ENCODE measurements at places on chromosomes 4 and X.
A peak's percentile ranks its signal among the peaks of the same experiment; 100 is the strongest.

- no peak overlapping the region for H3K27ac ChIP-seq
- H3K36me3 ChIP-seq: no peaks in the 10 kb centered on the region
- H3K4me3 ChIP-seq: no peak overlapping the region
- peaks cover 46% of the 10 kb centered on the region for H3K27me3 ChIP-seq
Observed at GRCh38 chr4:184978211-184978610, 40.1 kb upstream of the HELT start.

DNA sequence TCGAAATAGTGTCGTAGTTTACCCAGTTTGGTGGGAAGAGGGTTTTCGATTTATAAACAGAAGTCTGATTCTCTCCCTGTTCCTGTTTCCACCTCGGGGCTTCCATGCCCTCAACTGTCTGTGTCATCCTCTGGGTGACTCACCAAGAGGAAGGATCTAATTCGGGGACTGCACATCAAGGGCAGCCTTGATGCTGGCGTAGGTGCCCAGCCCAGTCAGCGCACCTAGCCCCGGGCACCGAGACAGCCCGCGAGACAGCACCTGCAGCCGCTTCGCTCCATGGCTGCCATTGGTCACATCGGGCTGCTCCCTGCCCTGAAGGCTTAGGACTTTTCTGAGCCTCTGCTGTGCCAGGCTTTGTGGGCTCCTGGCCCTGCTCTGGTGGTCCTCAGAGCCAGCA, 7.7 kb downstream of the ABCD1 start:
- H3K36me3 ChIP-seq: peaks cover 4% of the 10 kb centered on the region
- DNase-seq: no peak

DNA sequence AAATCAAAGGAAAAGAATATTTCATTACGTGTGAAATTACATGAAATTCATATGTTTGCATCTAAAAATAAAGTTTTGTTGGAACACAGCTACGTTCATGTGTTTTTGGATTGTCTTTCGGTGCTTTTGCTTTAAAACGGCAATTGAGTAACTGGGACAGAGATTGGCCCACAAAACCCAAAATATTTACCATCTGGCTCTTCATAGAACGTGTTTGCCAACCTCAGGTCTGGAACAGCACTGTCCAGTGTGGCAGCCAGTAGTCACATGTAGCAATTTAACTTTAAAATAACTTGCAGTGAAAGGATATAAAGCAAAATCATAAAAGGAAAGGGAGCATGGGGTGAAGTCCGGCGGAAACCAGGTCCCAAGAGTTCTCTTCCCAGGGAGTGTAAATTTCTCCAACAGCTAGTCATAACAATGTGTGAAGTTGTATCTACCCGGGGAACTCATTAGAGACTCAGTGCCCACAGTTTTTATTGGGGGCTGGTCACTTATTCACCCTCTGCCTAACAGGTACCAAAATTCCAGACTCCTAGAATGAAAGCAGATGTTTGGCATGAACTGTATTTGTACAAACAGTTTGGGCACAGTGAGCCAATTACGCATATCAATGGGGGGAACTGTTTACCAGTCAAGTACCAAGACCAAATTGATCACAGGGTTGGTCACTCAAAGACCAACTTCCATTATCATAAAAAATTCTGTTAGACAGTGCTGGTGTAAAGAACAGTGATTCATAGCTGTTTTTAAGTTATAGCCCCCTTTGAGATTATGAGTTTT, 10.3 kb downstream of the OCIAD1 start:
- no peak overlapping the region for H3K4me3 ChIP-seq
- no peaks in the 10 kb centered on the region for H3K27me3 ChIP-seq
- no peak overlapping the region for H3K27ac ChIP-seq
- H3K4me1 ChIP-seq: peaks cover 28% of the 10 kb centered on the region
- H3K36me3 ChIP-seq: peaks cover 63% of the 10 kb centered on the region

DNA sequence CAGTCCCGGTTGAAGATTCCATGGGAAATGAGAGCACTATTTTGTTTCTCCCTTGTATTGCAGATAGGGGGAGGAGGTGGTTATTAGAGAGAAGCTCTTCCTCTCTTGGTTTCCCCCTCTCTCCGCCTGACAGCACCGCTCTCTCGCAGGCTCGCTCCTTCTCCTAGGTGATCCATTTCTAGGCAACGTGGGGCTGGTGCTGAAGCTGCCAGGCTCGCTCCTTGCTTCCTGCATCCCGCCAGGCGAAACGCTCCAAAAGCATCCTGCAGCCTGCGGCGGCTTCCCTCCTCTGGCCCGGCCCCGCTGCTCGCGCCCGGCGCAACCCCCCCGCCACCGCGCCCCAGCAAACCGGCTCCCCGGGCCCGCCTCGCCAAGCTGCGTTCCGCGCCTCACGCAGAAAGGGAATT, at the start of gene GRID2:
GRID2 (plus strand) TSS at position 346 of the 407 bp plus-strand sequence.
- no peak for DNase-seq
- no peaks in the 10 kb centered on the region for H3K4me1 ChIP-seq
- H3K27me3 ChIP-seq: peaks cover 10% of the 10 kb centered on the region
- no peak within 1 kb of the TSS for H3K27ac ChIP-seq
- H3K4me3 ChIP-seq: no peak within 1 kb of the TSS

- no peak overlapping the region for H3K4me3 ChIP-seq
- H3K36me3 ChIP-seq: no peaks in the 10 kb centered on the region
- no peaks in the 10 kb centered on the region for H3K27me3 ChIP-seq
- DNase-seq: no peak
- H3K4me1 ChIP-seq: no peaks in the 10 kb centered on the region
Observed at GRCh38 chr4:125505621-125506020, 190.9 kb downstream of the FAT4 start.

DNA sequence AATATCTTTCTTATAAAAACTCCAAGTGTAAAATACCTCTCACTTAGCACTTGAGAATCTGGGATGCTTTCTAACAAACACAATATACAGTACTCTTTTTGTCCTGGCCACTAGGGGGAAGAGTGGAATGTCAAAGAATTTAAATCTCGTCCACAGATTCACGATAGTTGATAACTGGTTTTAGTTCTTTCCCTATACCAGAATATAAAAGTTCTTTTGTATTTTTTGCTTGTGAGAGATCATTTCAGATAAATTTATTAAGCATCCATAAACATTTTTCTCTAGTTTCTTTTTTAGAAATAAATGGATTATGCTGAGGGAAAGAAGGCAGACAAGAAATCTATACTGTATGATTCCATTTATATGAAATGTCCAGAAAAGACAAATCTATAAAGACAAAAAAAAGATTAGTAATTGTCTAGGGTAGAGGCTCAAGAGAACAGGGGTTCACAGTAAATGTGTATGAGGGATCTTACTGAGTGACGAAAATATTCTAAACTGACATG, 50.4 kb downstream of the MGARP start:
- H3K4me3 ChIP-seq: no peak overlapping the region
- H3K27ac ChIP-seq: no peak overlapping the region
- H3K27me3 ChIP-seq: no peaks in the 10 kb centered on the region

GRCh38 chr4:54173281-54173912, 55.7 kb upstream of the PDGFRA start:
- no peaks in the 10 kb centered on the region for H3K4me1 ChIP-seq
- no peaks in the 10 kb centered on the region for H3K36me3 ChIP-seq
- DNase-seq: no peak
- no peak overlapping the region for H3K27ac ChIP-seq
- peaks cover 33% of the 10 kb centered on the region for H3K27me3 ChIP-seq

DNA sequence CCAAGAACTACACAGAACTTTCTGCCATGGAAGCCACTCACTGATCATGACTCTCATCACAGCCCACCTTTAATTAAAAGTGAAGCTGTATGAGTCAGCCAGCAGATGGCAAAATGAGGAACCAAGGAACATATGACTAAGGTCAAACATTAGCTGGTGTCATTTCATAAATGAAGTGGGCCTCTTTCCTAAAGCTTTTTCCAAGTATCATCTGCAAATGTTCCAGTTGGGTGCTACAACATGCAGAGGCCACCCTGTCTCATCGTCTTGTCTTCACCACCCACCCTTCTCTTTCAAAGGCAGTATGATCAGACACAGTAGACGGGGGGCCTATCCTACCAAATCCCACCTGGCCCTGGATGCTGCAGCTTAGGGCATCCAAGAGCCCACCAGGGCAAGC, 9.2 kb upstream of the EOLA1 start:
- peak overlapping the region; percentile 84 for H3K27ac ChIP-seq
- no peak overlapping the region for H3K4me3 ChIP-seq
- H3K27me3 ChIP-seq: no peaks in the 10 kb centered on the region
- DNase-seq: no peak
- H3K4me1 ChIP-seq: peaks cover 7% of the 10 kb centered on the region
- peaks cover 15% of the 10 kb centered on the region for H3K36me3 ChIP-seq

DNA sequence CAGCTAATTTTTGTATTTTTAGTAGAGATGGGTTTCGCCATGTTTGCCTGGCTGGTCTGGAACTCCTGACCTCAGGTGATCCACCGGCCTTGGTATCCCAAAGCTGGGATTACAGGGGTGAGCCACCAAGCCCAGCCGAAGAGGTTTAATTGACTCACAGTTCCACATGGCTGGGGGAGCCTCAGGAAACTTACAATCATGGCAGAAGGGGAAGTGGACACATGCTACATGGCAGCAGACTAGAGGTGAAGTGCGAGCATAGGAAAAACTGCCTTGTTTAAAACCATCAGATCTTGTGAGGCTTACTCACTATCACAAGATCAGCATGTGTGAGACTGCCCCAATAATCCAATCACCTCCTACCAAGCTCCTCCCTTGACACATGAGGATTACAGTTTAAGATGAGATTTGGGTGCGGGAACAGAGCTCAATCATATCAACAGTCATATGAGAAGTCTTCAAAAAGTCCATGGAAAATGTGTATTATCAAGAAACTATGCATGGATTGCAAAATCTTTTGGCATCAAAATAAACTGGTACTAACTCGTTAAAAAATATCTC, 25.8 kb upstream of the RPL39 start:
- no peak for DNase-seq
- H3K4me3 ChIP-seq: no peak overlapping the region
- H3K27ac ChIP-seq: no peak overlapping the region
- no peaks in the 10 kb centered on the region for H3K4me1 ChIP-seq
- H3K36me3 ChIP-seq: peaks cover 4% of the 10 kb centered on the region

GRCh38 chr4:53852343-53852742, 212.1 kb downstream of the CHIC2 start:
- H3K27me3 ChIP-seq: no peaks in the 10 kb centered on the region
- H3K4me3 ChIP-seq: no peak overlapping the region
- no peaks in the 10 kb centered on the region for H3K4me1 ChIP-seq

- peaks cover 7% of the 10 kb centered on the region for H3K4me1 ChIP-seq
- no peak overlapping the region for H3K4me3 ChIP-seq
Observed at GRCh38 chr4:38612646-38613414, 51.2 kb upstream of the KLF3 start.

- no peaks in the 10 kb centered on the region for H3K36me3 ChIP-seq
- no peaks in the 10 kb centered on the region for H3K27me3 ChIP-seq
- H3K27ac ChIP-seq: no peak overlapping the region
- H3K4me1 ChIP-seq: no peaks in the 10 kb centered on the region
Observed at GRCh38 chr4:137688651-137689050, 156.4 kb upstream of the PCDH18 start.

DNA sequence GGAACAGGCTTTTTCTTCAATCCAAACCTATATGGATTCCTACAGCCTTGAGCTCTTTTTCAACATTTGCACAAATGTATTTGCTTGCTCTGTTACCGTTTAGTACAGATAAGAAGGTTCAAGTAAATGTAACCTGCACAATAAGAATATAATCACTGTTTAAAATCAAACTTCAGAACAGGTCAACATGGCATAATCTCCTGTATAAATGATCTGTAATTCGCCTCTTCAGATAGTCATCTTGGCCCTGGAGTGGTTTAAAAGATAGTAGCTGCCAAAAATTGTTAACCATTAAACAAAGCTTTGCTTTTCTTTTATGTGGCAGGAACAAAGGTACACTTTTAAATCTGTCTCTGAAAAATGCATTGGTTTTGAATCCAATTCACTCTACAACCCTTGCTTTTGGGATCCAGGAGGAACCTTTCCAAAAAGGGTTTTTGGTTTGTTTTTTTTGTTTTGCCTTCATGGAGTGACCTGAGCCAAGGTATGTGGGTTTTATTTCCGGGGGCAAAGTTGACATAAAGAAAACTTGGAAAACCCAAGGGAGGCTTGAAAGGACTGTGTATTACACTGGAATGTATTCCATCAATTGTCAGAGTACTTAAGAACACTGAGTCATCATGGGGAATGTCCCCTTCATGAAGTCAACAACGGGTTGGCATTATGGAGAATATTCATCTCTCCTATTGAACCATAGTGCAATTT, 210.4 kb upstream of the HCCS start:
- no peaks in the 10 kb centered on the region for H3K36me3 ChIP-seq
- H3K4me3 ChIP-seq: no peak overlapping the region
- H3K4me1 ChIP-seq: no peaks in the 10 kb centered on the region

DNA sequence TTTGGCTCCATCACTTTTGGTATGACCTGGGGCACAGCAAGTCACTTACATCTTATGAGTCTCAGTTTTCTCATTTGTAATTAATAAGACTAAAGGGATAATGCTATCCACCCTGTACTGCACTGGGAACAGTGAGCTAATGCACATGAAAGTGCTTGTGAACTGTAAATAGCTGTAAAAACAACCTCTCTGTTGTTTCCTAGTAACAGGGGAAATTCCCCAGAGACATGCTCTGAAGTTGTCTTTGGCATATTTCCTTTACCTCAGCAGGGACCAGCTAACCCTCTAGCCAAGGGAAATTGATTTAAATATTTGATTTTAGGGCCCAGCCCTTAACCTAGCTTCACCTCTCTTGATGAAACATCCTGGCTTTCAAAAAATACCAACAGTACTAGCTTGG, 6.1 kb upstream of the CYSLTR1 start:
- no peaks in the 10 kb centered on the region for H3K36me3 ChIP-seq
- peaks cover 15% of the 10 kb centered on the region for H3K4me1 ChIP-seq
- H3K27ac ChIP-seq: peak overlapping the region; percentile 52

DNA sequence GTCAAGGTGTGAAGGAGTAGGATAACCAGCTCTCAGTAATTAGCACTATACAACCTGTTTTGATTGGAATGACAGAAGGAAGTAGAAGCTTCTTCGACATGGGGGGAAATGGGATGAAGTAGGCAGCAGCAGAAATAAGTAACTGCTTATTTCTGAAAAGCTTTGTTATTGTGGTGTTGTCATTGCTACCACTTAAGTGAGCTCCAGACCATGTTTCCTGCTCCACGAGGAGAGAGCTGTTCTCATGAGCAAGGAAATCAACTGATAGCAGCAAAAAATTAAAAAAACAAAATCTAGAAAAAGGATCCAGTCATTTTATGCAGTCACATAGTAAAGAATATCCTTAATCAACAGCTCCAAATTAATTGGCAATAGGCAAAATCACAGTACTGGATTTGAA, 106.1 kb upstream of the TLL1 start:
- H3K4me3 ChIP-seq: no peak overlapping the region
- no peak for DNase-seq
- no peak overlapping the region for H3K27ac ChIP-seq
- H3K27me3 ChIP-seq: no peaks in the 10 kb centered on the region
